ENCODE measurements at places on chromosomes 3 and 15.

DNA sequence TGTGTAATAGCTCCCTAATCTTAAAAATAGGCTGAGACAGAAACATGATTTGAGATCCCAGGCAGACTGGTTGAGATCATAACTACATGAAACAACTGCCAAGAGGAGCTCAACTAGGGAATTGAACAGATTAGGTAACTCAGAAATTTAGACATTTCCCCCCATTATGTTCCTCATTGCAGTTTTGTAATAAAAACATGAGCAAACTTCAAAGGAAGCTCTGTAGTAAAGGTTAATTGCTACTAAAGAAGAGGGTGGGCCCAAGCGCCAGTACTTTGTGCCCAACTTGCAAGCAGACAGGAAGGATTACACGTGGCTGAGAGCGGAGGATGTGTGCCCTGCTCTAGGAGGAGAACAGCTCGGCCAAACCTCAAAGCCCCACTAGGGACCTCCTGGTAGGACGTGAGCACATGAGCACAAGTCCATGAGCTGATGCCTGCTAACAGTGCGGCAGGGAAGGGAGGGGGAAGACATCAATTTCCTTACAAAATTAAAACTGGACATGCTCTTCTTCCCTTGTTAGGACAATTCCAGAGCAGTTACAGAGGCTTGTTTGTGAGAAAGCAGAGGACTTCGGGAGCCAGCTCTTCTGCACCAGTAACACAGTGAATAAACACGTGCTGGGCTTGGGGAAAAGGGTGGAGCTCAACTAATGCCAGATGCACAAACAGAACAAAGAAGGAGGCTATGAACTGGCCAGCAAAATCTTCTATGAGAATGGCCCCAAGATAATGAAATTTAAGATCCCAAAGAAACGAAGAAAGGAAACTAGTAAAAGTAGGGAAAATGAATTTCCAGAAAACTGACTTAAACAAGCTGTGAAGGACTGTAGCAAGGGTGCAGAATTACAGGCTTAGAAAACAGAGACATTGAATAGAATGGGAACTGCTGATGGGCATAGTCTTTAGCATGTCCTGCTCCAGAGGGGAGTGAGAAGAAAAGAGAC is 275.5 kb downstream of the MECOM start:
- no peak for DNase-seq

DNA sequence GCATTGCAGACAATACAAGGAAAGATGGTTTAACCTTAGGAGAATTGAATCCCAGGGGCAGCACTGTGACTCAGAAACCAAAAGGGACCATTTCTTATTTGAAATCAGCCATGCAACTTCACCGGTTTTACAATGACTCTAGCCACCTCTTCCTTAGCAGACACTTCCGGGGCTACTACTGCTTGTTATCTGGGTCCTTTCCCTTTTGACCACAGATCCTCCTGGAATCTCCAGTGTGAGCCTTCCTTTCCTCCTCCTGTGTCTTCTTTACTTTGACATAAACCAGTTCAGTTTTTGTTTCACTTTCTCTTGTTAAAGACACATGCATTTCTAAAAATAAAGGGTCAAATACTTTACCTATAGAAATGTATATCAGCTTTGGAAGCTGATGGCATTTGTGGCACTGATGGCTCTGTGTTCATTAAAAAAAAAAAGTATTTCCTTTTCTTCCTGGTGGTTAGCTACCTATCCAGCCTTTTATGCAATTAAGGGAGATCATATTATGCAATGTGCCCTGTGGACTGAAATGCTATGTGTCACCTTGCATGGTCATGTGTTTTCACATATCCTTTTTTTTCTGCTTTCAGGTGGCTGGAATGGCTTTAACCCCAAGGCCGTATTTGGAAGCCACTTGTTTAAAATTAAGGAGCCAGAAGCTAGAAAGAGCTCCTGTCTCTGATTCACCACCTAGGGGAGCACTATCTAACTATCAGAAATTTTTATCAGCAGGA is 296.2 kb downstream of the CHL1 start:
- no peak for DNase-seq

DNA sequence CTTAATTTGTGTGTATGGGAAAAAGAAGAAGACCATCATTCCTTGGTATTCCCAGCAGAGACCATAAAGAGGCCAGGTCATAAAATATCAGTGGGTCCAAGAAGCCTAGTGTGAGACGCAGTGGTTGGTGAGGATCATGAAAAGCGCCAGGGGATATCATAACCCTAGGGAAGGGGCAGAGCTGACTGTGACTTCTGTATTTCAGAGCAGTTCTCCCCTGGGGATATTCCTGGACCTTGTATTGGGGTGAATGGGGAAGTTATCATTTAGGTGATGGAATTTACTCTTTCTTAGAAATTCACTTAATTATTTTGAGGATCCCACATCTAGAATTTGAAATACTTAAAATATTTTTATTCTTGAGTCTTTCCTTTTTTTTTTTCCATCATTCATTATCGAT is 34.9 kb upstream of the UMPS start:
- no peak for DNase-seq

- no peak for DNase-seq
Measured at GRCh38 chr3:190959077-190959476, 96.6 kb upstream of the GMNC start.

DNA sequence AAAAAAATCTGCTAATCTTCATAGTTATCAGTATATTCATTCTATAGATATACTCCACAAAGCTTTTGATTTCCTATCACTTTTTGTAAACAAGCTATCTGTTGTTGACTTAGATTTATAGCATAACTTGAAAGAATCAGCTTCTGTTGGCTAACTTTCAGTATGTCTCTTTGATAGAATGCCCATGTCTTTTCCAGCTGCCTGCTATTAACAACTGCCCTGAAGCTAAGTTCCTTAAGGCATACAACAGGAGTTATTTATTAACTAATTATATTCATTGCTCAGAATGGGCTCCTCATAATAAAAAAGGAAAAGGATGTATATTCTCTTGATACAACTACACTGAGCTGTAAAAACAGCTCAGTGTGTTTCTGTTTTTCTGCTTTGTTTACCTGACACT is 293.9 kb downstream of the TUSC7 start:
- DNase-seq, result no peak

DNA sequence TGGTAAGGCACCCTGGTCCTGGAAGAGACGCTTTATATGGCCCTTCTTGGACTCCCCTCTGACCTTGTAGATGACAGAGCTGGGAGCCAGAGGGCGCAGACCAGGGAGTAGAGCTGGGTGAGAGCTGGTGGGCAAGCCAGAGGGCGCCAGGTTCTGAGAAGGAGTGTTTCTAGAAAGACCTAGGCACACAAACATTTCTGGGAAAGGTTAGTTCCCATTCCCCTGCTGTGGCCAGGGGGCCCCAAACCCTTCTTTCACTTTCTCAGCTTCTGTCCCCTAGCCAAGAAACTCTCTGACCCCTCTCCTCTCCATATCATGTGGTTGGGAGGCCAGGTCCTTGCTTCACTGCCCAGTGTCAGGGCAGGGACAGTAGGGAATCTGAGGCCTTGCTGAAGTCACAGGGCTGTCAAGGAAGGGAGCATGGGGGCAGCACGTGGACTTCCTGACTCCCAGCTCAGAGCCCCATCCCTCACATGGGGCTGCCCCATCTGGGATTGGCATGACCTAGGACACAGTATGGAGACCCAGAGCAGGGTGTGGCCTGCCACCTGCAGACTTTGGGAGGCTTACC is 3.6 kb downstream of the HEMK1 start:
- DNase-seq, result no peak

DNA sequence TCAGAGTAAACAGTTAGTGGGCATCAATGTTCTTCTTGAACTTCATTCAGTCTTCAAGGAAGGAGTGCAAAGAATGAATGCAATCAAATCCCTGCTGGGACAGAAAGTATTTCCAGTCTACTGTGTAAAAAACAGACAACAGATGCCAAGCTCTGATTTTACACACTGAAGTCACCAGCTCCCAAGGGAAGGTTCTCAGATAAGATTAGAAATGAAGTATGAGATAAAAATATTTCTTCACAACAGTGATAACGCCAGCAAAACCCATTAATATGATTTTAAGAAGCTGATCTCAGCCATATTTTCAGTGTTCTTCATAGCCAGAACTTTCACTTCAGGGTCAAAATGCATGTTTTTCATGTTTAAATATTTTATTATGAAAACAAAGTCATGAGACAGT is 265.6 kb downstream of the CTNNB1 start:
- no peak for DNase-seq

DNA sequence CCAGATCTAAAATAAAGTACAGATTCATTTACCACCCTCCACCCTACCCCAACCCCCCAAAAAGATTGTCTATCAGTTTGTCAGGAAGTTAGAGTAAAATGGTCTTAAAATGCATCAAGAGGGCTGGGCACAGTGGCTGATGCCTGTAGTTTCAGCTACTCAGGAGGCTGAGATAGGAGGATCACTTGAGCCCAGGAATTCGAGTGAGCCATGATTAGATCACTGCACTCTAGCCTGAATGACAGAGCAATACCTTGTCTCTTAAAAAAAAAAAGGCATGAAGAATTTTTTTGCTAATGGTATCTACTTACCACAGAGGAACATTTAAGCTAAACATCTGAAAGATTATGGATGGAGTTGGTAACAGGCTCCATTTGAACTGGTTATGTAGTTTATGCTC is 71.0 kb downstream of the RBM6 start:
- DNase-seq, result peak; percentile 45

DNA sequence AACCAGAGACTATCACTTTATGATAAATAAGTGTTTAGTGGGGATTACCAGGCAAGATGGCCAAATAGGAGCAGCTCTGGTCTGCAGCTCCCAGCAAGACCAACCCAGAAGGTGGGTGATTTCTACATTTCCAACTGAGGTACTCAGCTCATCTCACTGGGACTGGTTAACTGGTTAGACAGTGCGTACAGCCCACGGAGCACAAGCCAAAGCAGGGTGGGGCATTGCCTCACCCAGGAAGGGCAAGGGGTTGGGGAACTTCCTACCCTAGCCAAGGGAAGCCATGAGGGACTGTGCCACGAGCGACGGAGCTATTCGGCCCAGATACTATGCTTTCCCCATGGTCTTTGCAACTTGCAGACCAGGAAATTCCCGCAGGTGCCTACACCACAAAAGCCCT is 171.0 kb downstream of the CTNNB1 start:
- DNase-seq, result no peak

DNA sequence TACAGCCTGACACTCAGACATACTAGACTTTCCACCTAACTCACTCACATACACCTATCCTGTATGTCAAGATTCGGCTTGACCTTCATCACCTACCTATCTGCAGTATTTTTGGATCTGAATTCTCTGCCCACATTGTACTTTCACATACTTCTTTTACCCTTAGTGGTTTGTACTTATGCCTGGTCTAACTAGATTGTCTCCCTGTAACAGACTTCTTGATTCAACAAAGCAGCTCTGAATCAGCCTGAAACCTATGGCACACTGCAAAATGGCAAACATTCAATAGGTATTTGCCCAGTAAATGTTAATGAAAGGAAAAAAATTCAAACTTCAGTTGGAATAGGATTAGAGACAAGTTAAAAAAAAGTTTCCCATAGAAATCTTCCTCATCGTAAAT is 106.5 kb downstream of the UBE3A start:
- DNase-seq, result no peak

DNA sequence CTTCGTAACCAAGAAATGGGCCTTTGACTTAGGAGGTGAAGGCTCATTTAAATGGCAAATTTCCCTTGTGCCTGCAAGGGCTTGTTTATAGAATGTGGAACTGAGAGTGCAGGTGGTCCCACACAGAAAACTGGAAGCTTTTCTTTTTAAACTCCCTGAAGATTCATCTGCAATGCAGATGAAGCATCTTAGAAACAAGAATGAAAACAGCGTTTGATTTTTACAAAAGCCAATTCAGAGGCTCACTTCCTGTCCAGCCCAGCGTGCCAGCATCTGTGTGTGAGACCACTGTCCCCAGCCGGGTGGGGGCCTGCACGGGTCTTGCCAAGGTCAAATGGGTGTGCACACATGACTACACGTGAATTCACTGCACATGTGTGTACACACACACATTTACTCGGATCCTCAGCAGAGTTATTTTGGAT is 94.7 kb downstream of the LINGO1 start:
- DNase-seq, result no peak

- no peak for DNase-seq
Measured at GRCh38 chr3:126433496-126434263, 39.0 kb downstream of the CFAP100 start.

DNA sequence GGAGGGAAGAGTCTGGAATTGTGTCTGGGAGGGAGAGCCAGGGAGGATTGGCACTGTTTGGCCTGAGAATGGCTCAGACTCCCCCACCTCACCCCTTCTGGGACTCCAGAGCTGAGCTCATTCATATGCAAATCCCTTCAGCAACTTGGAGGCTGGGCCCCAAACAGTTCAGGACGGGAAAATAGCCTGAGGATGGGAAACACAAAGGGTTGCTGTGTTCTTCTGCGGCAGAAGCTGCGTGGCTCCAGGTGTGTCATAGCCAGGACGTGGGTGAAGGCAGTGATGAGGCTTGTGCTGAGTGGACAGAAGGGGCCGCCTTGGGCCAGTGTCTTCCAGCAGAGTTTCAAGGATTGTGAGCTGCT is 16.6 kb downstream of the MASP1 start:
- peak; percentile 89 for DNase-seq

DNA sequence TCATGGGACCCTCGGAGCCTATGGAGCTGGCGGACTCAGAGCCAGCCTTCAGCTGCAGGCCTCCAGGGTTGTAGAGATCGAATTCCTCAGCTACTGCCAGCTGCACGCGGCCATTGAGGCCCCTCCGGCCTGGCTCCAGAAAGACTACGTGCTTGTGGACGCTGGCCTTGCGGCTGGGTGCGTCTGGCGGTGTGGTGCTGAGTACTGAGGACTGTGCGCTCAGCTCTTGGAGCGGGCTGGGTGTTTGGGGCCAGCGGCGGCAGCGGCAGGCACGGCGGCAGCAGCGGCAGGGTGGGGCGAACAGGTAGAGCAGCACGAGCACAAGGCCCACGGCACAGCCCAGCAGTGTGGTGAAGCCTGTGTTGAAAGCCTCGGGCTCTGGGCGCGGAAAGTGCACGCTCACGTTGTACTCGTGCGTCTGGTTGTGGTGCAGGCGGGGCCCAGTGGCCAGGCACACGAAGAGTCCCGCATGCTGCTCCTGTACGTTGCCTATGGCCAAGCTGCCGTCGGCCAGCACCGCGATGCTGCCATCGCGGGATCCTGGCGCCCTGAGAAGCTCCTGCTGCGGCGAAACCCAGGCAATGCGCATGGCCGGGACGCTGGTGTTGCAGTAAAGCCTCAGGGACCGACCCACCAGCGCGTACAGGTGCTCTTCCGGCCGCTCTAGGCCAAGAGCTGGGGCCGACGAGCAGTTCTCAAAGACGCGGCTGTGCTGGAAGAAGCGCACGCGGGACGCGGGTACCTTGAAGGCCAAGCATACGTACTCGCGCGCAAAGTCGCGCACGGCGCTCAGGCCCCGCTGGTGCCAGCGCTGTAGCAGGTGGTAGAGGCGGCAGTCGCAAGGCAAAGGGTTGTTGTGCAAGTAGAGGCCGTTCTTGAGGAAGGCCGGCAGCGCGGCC is 1.3 kb downstream of the AMIGO3 start:
- DNase-seq, result no peak

GRCh38 chr3:138257986-138258385 is 70.9 kb downstream of the ARMC8 start:
- no peak for DNase-seq

DNA sequence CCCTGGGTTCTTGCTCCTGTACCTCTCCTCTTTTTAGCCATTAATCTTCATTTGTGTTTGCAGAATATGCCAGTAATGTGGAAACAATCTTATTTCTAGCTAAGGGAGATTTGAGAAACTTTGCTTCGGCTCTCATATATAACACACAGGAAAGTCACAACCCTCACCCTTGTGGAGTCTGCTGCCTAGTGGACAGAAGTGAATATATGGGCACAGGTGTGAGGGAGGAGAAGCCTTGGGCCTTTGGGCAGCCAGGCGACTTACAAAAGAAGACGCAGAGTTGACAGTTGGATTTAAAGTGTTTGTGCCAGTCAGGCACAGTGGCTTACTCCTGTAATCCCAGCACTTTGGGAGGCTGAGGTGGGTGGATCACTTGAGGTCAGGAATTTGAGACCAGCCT is 181.8 kb upstream of the TBL1XR1 start:
- DNase-seq, result no peak

Data from mammary epithelial cell (primary cell).